Ovary (tissue), 10 donors: ENCODE measurements at places on chromosomes 1 and 21. TPM values are rescaled to one million over a fixed set of nuclear protein-coding genes. Genes with fewer than 3 reads are reported as not detected.
A peak's percentile ranks its signal among the peaks of the same experiment; 100 is the strongest.

Gene SELP
- total RNA-seq, result 8.9 TPM

DNA sequence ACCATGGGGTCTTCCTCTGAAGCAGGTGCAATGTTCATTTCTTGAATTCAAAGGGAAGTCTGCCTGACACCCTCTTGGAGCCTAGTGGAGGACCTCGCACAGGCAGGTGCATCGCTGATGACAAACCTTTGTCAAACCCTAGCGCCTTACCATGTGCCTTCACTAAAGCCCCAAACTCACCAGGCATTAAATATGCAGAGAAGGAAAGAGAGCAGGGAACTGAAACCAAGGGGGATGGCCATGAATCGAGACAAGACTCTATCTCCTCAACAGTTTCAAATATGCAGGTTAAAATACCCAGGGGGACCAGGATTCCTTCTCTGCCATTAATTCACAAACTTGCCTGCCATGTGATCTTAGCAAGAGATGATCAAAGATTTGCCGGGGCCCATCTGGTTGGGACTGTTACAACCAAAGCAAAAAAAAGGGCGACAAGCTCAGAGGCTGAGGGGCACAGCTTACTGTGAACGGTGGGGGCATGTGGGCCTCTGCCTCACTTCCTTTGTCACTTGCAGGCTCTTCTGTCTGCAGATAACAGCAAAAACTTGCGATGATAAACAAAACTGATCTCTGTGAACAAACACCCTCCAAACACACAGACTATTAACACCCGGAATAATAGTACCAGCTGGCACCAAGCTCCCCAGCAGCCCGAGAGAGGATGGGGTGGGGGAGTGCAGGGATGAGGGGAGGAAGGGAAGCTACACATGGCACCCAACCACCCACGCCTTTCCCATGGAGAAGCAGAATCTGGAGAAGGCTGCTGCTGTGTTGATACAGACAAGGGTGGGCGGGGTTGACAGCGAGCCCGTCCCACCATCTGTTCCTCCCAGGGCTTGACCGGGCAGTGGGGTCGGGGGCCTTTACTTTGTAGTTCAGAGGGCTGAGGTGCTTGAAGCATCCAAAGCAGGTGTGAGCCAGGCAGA lies 33.9 kb downstream of the TMEM63A start:
- no peaks in the 10 kb centered on the region for H3K36me3 ChIP-seq
- no peak for DNase-seq
- no peak overlapping the region for H3K4me3 ChIP-seq
- peak overlapping the region; percentile 39 for H3K27ac ChIP-seq
- H3K27me3 ChIP-seq, result no peaks in the 10 kb centered on the region

GRCh38 chr1:176222196-176222595 lies 15.1 kb upstream of the COP1 start:
- no peak for DNase-seq
- no peak overlapping the region for H3K27ac ChIP-seq
- H3K36me3 ChIP-seq, result no peaks in the 10 kb centered on the region
- H3K4me1 ChIP-seq, result no peaks in the 10 kb centered on the region
- H3K27me3 ChIP-seq, result no peaks in the 10 kb centered on the region
- H3K4me3 ChIP-seq, result no peak overlapping the region

DNA sequence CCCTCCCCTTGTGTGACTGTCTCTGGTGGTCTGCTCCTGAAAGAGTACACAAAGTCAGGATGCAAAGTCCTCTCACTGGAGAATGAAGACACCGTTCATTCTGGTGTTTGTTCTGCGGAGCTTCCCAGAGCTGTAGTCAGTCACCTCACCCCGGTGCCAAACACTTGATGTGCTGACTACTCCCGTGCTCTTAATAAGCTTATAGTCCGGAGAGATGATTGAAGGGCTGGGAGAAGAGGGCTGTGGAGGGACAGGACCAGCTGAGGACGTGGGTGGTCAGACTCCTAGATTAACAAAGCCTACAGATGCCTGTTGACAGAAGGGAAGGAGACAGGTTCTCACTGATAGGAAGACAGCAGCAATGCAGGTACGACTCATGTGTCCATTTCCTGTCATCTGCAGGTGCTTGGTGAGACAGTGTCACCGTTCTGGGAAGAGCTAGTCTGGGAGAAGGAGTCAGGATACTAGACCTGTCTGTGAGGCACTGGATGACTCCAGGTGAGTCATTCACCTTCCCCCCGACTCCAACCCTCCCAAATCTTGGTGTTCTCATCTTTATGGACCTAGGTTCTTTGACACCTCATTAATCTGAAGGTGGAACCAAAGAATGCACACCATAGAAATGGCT lies 40.4 kb upstream of the LRRN2 start:
- H3K4me3 ChIP-seq, result no peak overlapping the region
- no peaks in the 10 kb centered on the region for H3K4me1 ChIP-seq
- no peaks in the 10 kb centered on the region for H3K27me3 ChIP-seq

- DNase-seq, result no peak
- no peaks in the 10 kb centered on the region for H3K27me3 ChIP-seq
- no peaks in the 10 kb centered on the region for H3K36me3 ChIP-seq
- peak overlapping the region; percentile 63 for H3K27ac ChIP-seq
- no peaks in the 10 kb centered on the region for H3K4me1 ChIP-seq
Observed at GRCh38 chr1:201877877-201878401, 10.8 kb upstream of the SHISA4 start.

Gene LRRC41
- 54.8 TPM for total RNA-seq

DNA sequence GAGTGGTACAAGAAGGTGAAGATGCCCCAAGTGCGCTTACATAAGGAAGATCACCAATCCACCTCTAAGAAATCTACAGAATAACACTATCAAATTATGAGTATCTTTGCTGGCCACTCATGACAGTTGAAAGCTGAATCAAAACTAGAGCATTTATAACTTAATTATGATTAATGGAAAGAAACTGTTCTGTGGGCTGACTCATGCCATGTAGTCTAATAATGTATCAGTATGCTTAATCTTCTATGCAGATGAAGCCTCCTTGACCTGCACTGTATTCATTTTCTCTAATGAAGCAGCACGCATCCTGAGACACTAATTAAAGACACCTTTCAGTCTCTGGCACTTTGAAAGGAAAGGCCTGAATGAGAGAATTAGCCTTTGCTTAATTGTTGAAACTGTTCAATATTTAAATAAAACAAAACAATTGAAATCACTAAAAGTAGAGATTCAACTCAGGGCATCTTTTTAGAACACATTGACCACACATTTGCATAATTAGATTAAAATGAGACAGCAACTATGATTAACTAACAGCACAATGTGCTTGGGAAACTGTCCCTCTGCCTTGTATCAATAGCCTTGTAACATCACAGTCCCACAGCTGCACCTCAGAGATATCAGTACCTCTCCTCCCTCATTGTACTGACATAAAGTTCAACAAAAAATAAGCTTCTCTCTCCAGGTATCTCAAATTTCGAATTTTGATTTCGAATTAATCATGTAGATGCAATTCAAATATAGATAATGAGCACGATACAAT lies 105.6 kb downstream of the NTPCR start:
- H3K36me3 ChIP-seq, result no peaks in the 10 kb centered on the region
- H3K4me1 ChIP-seq, result no peaks in the 10 kb centered on the region
- no peak for DNase-seq
- no peak overlapping the region for H3K27ac ChIP-seq
